ENCODE measurements at places on chromosomes 16 and 17. TPM values are rescaled to one million over a fixed set of nuclear protein-coding genes. Genes with fewer than 3 reads are reported as not detected.

Gene SNRNP25
- 46.6 TPM for total RNA-seq

DNA sequence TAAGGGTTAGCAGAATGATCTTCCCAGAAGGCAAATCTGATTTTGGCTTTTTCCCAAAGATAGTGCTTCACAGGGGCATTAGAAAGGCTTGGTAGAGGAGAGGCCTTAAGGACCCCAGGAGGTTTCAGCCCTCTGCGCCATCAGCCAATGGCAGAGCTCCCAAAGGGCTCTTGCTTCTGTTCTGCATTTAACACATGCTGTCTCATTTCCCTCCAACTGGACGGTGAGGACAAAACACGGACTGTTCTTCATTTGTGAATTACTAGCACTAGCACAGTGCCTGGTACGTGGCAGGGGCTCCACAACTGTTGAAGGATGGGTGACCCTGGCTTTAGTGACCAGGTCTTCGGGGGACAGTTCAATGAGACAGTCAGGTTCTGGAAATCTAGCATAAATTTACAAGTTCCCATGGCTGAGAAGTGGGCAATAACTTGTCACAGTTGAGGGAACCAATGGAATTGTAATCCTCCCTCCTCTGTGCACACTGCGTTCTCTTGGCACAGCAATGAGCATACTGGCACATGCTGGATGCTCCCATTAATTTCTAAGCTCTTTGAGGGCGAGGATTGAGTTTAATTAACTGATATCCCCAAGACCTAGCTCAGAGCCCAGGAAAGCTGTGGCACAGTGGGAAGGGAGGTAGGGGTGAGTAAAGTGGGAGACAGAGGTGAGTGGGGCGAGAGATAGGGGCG, 45.4 kb downstream of the COG7 start:
- no peak for DNase-seq

- no peak for DNase-seq
Measured at GRCh38 chr17:78128551-78129350, at the start of gene TMC6. TSS of gene TMC6 (minus strand) at chr17:78128755. CDS start at chr17:78126832, 1,923 bp downstream.

DNA sequence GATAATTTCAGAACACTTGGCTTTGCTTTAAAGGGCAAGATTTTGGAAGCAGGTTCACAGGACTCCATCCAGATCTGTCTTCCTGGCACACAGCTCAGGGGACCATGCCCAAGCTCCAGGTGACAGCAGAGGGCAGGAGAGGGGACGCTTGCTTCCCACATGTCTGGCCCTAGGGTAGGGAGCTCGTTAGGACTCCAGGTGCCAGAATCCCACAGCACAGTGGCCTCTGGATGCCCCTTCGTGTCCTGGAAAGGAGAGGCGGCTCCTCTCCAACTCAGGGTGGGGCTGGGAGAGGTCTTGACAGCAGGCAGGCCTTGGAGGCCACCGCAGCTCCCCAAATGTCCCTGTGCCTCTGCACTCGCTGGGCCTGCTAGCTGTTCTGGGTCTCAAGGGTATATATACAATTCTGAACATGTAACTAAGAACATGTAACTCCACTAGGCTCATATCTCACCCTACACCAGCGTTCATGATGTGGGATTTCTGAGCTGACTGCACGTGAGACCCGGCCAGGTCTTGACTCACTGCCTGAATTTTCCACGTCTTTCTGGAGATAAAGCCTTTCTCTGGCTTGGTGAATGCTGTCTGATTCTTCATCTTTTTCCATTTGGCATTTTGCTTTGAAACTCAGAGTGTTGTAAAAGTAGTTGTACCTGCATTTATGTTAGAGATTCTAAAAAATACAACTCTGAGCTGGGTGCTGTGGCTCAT, 52.8 kb downstream of the MARCHF10 start:
- DNase-seq: no peak

GRCh38 chr16:83400234-83400633, 407.5 kb upstream of the HSBP1 start:
- DNase-seq: no peak

Data from H4 (cell line).